ENCODE measurements at places on chromosomes 12 and 14.

DNA sequence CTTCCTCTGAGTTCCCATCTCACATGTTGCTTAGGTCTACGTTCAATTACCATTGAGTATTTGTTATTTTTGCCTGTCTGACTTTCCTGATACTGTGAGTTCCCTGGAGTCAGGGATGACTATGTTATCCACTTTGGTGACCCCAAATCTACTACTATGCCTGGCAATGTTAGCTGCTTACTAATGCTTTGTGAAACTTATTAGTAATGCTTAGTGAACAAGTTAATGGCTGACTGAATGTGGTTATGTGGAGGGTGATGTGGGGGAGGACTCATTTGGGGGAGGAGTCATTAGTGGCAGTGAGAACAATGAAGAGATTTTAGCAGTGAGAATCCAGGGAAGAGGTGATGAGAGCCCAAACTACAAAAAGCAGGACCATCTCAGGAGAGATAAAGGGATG, 121.6 kb downstream of the KTN1 start:
- DNase-seq: peak; percentile 87

- no peak for DNase-seq
Observed at GRCh38 chr14:84340938-84341337, 1189.0 kb upstream of the FLRT2 start.

- no peak for DNase-seq
Observed at GRCh38 chr12:94575645-94576403, 74.5 kb downstream of the TMCC3 start.

GRCh38 chr12:69468237-69469026, 1.8 kb upstream of the FRS2 start:
- DNase-seq: no peak

GRCh38 chr14:21066882-21067502, 3.1 kb upstream of the ARHGEF40 start:
- DNase-seq: no peak

- no peak for DNase-seq
Observed at GRCh38 chr12:21989819-21990412, 48.7 kb upstream of the ABCC9 start.

DNA sequence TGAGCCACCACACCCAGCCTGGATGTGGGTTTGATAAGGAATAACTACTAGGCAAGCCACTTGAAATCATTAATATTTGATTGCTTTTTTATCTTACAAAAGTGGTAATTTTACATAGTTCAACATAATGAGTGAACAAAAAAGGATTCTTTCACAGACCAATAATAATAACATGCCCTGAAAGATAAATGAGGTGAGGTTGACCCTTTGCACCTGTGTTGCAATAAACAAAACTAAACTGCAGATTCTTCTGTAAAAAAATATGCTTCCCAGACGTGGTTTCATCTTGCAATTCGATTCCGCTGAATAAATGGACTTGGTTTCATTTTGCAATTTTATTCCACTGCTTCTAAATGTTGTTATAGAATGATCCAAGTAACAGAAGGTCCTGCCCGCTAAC, 1514.9 kb upstream of the TMEM132C start:
- no peak for DNase-seq

- DNase-seq: no peak
Observed at GRCh38 chr12:15546102-15546701, 223.9 kb downstream of the PTPRO start.

DNA sequence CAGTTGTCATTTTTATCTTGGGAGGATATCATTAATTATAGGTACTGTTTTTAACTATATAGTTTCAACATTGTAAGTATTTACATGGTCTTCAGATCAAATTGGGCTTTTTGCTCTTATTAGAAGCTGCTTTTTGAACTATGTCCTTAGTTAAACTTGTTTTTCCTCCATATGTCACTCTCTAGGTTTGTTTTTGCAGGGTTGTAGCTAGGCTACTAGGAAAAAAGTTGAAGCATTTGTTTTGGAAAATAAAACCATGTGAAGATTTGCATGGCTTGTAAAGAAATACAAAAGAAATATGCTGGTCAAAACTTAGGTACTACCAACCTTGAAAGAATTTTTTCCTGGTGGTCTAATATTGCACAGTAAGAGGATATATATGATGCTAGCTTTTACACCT, 3.4 kb downstream of the ARID2 start:
- no peak for DNase-seq

All from Caki2 (cell line).